ENCODE measurements at places on chromosomes 2 and 18.

GRCh38 chr2:5612666-5613065, 79.5 kb upstream of the SOX11 start:
- DNase-seq = no peak

GRCh38 chr2:49260979-49261538, 106.7 kb upstream of the FSHR start:
- DNase-seq = no peak

DNA sequence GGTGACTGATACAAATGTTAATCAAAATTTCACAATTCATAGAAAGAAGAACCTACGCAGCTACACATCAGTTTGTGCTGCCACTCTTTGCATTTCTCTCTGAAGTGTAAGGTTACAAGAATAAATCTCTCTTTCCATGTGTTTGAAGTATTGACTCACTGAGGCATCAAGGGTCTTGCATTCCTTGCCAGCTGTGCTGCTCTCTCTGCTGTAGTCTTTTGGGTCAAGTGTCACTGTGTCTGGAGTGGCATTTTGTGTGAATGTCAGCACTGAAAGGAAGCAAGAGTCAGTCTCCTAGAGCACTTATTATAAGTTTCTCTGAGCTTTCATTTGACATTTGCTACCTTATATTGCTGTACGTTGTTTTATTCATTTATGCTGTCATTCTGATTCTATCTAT, 1696.1 kb upstream of the LRRTM1 start:
- DNase-seq = no peak

DNA sequence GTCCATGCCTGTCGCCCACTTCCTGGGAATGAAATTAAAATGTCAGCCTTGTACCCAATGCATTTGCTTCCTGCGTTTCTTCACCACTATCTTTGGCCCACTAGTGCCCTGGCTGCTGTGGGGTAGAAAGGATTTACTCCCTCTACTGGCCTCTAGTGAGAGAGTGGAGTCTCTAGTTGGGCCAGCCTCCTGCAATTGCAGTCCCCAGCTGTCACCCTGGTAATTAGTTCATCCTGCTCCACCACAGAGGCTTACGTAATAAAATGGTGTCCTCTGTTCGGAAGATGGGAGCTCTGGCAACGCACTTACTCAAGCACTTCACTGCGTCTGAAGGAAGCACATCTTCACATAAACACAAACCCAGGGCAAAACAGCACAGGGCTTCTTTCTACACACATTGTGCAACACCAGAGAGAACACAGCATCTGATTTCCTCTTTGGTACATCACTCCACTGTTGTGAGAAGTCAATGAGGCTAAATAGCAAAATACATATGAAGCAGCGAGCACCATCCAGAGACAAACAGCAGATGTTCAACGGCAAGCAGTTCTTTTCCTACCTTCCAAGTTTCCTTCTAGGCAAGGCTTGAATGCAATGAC, 274.6 kb downstream of the LRATD1 start:
- peak; percentile 44 for DNase-seq

DNA sequence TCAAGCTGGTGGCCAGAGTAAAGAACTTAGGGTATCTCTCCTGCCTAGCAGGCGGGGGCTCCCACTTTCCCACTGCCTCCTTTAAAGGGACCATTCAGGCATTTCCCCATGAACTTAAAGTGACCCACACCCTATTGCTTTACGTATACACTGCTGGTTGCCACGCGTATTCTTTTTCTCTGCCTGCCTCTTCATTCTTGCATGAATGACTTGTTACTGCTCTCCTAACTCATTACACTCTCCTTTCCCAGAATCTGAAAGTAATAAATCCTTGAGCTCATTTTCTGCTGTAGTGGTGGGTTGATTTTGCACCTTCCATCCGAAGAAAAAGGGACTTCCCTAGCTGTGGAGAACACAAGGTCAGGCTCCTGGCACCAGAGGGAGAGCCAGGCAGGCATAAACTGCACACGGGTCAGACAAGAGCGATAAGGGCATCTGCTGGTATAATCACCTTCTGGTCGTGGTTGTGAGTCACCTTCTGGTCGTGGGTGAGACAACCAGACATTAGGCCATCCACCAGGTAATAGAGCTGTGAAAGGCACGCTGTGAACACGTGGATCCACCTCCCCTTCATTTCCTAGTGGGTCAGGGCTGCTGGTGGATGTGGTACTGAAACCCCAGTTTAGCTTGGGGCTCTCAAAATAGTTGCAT, 950.3 kb downstream of the SOCS6 start:
- DNase-seq = no peak

- peak; percentile 80 for DNase-seq
Measured at GRCh38 chr2:160492401-160493226, 993 bp downstream of the RBMS1 start.

DNA sequence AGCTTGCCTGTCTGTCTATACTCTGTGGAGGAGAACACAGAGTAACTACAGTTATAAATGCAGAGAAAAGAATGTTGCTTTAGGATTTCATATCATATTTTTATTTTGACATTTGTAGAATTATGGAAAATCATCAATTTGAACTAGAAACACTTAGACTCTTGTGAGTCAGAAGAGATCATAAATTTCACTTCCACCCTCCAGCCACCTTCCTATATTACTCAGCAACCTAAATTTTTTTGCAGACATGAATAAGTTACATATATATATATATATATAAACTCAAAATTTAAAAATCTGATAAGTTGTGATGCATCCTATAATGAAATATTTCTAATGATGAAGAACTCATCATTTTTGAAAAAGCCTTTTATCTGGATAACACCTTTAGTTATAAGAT, 172.3 kb downstream of the PIEZO2 start:
- DNase-seq = no peak

- no peak for DNase-seq
Measured at GRCh38 chr2:101731221-101732054, 33.9 kb downstream of the MAP4K4 start.

DNA sequence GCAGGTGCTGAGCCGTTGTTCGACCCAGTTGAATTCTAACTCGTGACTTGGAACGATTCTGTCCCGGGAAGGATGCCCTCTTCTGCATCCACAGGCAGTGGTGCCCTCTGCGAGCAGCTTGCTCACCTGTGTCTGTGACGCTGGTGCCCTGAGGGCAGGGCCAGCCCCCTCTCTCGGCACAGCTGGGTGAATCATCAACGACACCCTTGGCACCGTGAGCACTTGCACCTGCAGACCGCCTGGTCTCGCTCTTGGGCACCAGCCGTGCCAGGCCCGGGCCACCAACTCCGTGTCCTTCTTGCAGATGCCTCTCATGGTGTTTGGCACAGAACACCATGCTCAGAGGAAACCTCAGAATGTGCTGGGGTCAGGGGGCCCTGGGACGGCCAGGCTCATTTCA, 75.0 kb downstream of the SLC66A2 start:
- no peak for DNase-seq

DNA sequence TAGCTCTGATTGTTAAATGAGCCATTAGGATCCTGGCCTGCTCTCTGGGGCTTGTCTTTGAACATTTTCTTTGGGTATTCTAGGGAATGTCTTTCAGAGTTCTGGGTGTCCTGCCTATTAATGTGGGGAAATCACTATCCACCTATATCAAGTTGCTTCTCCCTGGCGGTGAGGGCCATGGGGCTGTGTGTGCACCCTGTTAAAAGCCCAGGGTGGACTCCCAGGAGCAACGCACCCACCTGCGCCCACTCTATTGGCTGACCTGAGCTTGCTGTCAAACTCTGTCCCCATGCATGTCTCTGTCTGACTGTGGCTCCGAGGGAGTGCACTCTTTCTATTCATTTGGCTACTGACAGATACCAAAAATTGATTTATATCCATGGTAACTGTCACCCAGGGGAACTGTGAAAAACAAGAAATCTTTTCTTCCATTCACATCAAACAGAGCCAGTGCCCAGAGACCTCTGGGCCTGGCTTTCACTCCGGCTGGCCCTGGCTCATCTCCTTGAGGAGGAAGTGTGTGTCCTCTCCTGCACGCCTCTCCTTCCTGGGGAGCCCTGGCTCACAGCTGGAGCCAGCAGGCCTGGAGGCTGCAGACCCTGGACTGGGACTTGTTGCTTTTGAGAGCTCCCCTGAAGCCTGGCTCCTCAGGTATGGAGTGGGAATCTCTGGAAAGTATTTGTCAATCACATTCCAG, 10.5 kb upstream of the TOGARAM2 start:
- DNase-seq = no peak

- no peak for DNase-seq
Measured at GRCh38 chr18:23868136-23868785, 146.3 kb upstream of the TTC39C start.

DNA sequence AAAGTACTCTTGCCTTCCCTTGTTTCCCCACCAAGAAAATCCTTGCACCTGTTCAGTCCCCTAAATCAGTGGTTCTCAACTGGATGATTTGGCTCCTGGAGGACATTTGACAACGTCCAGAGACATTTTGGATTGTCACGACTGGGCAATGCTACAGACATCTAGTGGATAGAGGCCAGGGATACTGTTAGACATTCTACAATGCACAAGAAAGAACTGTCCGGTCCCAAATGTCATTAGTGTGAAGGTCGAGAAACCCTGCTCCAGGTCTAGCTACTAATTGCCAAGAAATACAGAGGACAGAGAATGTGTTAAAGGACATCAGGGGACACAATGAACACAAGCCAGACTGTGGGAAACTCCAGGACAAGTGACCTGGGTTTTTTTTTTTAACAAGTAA, 60.0 kb downstream of the LRP2 start:
- DNase-seq = no peak

- DNase-seq = no peak
Measured at GRCh38 chr2:157488877-157489276, 45.0 kb upstream of the CYTIP start.

DNA sequence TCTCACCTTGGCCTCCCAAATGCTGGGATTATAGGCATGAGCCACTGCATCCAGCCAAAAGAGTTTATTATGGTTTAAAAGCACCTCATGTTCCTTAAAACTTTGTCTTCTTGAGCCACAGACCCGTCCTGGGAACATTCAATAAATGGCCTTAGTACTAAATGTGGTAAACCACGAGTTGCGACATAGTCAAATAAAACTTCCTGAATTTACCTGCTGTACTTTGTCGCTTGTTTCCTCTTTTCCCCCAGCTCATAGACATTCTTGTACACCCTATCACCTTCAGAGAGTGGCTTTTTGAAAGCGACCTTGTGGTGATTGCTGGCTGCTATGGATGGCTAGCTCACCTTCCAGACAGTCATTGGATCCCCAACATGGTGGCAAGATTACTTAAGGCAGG, 310.4 kb downstream of the LRRTM1 start:
- DNase-seq = peak; percentile 28

DNA sequence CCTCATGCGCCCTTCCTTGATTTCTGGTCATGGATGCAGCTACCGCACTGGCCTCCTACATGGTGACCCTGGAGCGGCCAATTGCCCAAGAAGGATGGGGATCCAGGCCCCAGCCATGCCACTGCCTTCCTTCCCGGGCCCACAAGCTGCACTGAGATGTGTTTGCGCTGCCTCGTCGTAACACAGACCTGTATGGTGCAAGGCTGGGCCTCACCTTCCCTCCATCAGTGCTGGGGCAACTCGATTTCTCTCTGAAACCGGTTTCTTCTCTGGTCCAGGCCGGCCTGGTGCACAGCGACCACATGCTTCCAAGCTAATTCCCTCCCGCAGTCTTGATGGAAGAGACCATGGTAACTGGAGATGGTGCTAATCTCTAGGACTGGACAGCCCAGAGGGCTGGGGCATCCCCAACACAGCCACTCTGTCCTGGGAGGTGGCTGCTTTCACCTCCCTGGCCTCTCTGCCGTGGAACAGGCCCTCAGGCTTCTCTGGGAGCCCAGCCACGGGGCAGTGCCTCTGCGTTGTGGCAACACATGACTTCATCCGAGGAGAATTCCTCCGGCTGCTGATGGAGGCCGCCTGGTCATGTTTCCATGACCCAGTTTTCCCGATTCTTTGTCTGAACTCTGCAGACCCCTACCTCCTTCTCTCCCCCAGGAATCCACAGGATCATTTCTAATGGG, 184.2 kb downstream of the GLI2 start:
- peak; percentile 69 for DNase-seq

DNA sequence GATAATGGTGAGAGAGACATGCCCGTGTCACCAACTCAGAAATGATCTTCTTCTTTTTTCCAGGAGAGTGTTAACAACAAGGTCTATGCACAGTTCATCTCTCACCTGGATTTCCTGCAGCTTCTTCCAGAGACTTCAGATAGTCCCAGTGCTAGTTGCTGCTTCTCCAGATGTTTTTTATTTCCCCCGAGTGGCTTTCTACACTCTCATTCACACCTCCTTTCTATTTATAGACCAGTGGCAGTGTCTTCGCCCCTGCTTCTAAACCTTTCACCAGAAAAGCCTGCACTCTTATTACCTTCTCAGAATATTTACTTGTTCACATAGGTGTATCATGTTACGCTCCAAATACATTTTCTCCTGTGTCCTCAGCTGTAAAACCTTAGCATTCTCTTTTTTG, 558.8 kb upstream of the CHAC2 start:
- DNase-seq = no peak

Data from fibroblast of skin of right quadriceps (primary cell).